ENCODE measurements at places on chromosomes 2 and 18. TPM values are rescaled to one million over a fixed set of nuclear protein-coding genes. Genes with fewer than 3 reads are reported as not detected.
A peak's percentile ranks its signal among the peaks of the same experiment; 100 is the strongest.

DNA sequence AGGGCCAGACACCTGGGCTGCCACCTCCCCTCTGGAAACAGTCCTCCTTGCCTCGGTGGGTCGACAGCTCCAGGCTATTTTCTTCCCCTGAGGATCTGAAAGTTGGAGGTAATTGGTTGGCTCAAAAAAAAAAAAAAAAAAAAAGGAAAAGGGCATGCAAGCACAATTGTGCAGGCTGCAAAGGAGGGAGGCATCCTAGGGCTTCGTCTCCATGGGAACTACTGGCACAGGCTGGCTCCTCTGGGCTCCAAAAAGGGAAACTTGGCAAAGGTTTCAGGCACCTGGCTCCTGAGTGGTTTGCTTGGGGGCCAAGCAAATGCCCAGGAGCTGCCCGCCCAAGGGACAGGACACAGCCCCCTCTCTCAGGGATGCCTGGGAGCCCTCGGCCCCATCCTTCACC, 1.1 kb upstream of the KCNIP3 start:
- DNase-seq: no peak
- no peak overlapping the region for H3K27ac ChIP-seq
- H3K36me3 ChIP-seq: no peaks in the 10 kb centered on the region
- no peaks in the 10 kb centered on the region for H3K4me1 ChIP-seq

DNA sequence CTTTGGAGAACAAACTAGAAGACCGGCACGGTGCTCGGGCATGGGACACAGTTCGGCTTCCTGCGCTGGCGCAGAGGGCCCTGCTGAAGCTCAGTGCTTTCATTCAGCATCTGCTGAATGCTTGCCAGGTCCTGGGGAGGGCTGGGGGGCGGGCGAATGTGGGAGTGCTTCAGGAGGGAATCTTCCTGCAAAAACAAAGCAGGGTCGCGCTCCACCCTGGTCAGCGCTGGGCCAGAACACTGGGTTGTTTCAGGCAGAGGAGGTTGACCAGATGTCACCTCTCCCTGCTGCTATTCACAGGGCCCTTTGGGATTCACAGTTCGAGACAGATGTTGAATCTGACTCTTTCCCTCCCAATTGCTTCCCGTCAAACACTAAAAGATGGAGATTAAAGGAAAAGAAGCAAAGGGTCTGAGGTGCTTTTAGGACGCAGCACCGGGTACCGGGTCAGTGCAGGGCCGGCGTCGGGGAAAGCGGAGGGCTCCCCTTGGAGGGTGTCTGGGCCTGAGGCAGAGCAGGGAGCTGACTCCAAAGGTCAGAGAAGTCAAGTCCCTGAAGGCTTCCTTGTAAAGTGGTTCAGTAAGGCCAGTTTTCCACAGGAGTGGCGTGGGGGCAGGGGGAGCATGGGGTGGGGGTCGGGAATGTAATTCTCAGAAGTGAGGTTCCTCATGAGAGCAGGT, 82.1 kb upstream of the PXDN start:
- no peaks in the 10 kb centered on the region for H3K36me3 ChIP-seq
- H3K27me3 ChIP-seq: no peaks in the 10 kb centered on the region
- H3K27ac ChIP-seq: no peak overlapping the region
- H3K4me1 ChIP-seq: no peaks in the 10 kb centered on the region
- DNase-seq: no peak
- H3K4me3 ChIP-seq: no peak overlapping the region

DNA sequence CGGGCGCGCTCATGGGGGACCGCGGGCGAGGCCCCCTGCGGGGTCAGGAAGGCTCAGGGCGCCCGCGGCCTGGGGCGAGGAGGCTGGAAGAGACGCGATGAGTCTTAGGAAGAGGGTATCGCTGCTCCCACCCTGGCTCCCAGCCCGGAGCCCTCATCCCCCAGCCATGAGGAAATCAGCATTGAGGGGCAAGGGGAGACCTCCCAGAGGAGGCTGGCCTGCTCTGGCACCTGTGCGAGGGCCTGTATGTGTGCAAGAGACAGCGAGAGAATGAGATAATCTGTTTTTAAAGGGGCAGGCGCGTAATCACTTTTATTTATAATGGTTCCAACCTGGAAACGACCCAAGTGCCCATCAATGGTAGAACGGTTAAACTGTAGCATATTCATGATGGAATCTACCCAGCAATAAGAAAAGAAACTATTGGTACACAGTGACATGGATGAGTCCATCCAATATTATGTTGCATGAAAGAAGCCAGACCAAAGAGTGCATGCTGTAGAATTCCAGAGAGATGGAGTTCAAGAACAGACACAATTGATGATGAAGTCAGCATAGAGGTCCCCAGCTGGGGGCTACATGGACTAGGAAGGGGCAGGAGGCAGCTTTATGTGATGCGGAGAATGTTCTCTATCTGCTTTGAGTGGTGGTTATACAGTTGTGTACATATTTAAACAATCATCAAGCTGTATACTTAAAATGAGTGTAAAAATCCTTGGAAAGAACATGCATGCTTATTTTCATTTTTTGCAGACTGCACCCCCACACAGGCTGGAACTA, 14.4 kb downstream of the FBXO41 start:
- H3K4me3 ChIP-seq: peak overlapping the region; percentile 42
- H3K4me1 ChIP-seq: peaks cover 11% of the 10 kb centered on the region
- no peaks in the 10 kb centered on the region for H3K36me3 ChIP-seq
- H3K27me3 ChIP-seq: no peaks in the 10 kb centered on the region

- H3K4me3 ChIP-seq: no peak overlapping the region
- peaks cover 14% of the 10 kb centered on the region for H3K4me1 ChIP-seq
- H3K27me3 ChIP-seq: no peaks in the 10 kb centered on the region
- peaks cover 31% of the 10 kb centered on the region for H3K36me3 ChIP-seq
- no peak for DNase-seq
- H3K27ac ChIP-seq: no peak overlapping the region
Observed at GRCh38 chr18:24095976-24096375, 42.9 kb upstream of the CABYR start.

- H3K4me1 ChIP-seq: no peaks in the 10 kb centered on the region
- H3K4me3 ChIP-seq: no peak overlapping the region
- H3K27ac ChIP-seq: no peak overlapping the region
- no peaks in the 10 kb centered on the region for H3K27me3 ChIP-seq
- DNase-seq: no peak
Observed at GRCh38 chr18:51867767-51868166, 472.2 kb upstream of the DCC start.

GRCh38 chr2:12931186-12931844, 214.6 kb downstream of the TRIB2 start:
- no peak overlapping the region for H3K27ac ChIP-seq
- no peak for DNase-seq
- H3K27me3 ChIP-seq: no peaks in the 10 kb centered on the region

DNA sequence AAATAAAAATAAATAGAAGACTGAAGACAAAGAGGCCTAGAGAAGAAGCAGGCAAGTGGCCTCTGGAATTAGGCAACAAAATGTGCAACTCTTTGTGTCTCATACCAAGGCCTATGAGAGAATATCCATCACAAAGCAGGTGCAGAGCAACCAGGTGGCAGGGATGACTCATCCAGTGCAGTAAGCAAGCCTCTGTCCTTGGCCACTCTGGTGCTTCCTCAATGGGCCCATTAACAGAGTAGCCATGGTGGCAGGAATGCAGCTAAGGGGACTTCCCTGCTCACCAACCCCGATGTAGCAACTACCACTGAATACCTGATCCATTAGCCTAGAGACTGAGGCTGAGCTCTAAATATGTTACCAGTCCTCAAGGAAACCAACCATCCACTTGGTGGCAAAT, 11.0 kb upstream of the EPG5 start:
- no peak overlapping the region for H3K27ac ChIP-seq
- H3K36me3 ChIP-seq: no peaks in the 10 kb centered on the region
- no peak overlapping the region for H3K4me3 ChIP-seq
- H3K27me3 ChIP-seq: no peaks in the 10 kb centered on the region

- no peaks in the 10 kb centered on the region for H3K27me3 ChIP-seq
- H3K36me3 ChIP-seq: no peaks in the 10 kb centered on the region
- DNase-seq: no peak
- no peak overlapping the region for H3K4me3 ChIP-seq
- H3K4me1 ChIP-seq: no peaks in the 10 kb centered on the region
Observed at GRCh38 chr18:10015941-10016819, 102.4 kb downstream of the VAPA start.

DNA sequence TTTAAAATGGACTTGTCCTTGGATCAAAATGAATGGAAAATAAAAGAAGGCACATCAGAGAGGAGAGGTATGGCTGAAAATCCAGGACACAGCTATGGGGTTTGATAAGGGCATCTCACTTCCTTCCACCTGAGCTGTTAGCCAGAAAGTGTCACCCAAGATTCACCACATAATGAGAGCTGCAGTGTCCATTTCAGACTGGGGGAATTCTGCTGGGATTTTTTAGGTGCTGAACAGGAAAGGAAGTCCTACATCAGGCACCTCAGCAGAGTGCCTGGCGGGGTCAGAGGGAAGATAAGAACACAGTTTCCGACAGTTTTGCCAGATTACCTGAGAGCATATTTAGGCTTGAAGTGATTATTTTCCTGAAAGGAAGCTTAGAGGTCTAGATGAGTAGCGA, 187.6 kb upstream of the HNMT start:
- no peaks in the 10 kb centered on the region for H3K27me3 ChIP-seq
- no peaks in the 10 kb centered on the region for H3K36me3 ChIP-seq
- H3K4me1 ChIP-seq: no peaks in the 10 kb centered on the region
- H3K27ac ChIP-seq: no peak overlapping the region
- H3K4me3 ChIP-seq: no peak overlapping the region

- DNase-seq: no peak
- H3K4me1 ChIP-seq: no peaks in the 10 kb centered on the region
- no peaks in the 10 kb centered on the region for H3K36me3 ChIP-seq
- H3K27ac ChIP-seq: no peak overlapping the region
- no peak overlapping the region for H3K4me3 ChIP-seq
- H3K27me3 ChIP-seq: no peaks in the 10 kb centered on the region
Observed at GRCh38 chr2:208103616-208104015, 20.7 kb downstream of the CRYGD start.

GRCh38 chr2:171407030-171407675, 26.6 kb downstream of the METTL8 start:
- DNase-seq: no peak
- H3K27me3 ChIP-seq: no peaks in the 10 kb centered on the region
- H3K27ac ChIP-seq: no peak overlapping the region
- H3K4me1 ChIP-seq: no peaks in the 10 kb centered on the region
- H3K36me3 ChIP-seq: no peaks in the 10 kb centered on the region
- H3K4me3 ChIP-seq: no peak overlapping the region

- H3K36me3 ChIP-seq: no peaks in the 10 kb centered on the region
- no peak overlapping the region for H3K4me3 ChIP-seq
- no peaks in the 10 kb centered on the region for H3K27me3 ChIP-seq
- no peak overlapping the region for H3K27ac ChIP-seq
Observed at GRCh38 chr2:113148606-113149552, 21.5 kb downstream of the IL1RN start.

DNA sequence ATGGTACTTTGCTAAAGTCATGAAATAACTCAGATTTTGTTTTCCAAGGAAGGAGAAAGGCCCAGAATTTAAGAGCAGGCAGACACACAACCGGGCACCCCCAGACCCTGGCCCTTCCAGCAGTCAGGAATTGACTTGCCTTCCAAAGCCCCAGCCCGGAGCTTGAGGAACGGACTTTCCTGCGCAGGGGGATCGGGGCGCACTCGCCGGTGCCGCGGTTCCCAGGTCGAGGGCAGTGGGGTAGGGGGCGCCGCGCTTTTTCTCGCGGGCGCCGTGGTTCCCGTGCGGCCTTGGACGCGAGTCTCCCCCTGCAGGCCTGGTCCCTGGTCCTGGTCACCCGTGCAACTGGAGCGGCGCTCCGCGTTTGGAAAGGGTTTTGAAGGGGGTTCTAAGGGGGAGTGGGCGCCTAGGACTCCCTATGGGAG, 1.2 kb downstream of the ZNF236 start:
- DNase-seq: peak; percentile 49
- peaks cover 27% of the 10 kb centered on the region for H3K4me1 ChIP-seq
- peak overlapping the region; percentile 38 for H3K27ac ChIP-seq
- no peaks in the 10 kb centered on the region for H3K36me3 ChIP-seq
- peak overlapping the region; percentile 65 for H3K4me3 ChIP-seq
- H3K27me3 ChIP-seq: no peaks in the 10 kb centered on the region

Gene DNAH6
- total RNA-seq: 0.51 TPM

Gene FAM228A
- total RNA-seq: not detected

Gene NBAS
- 30.6 TPM for total RNA-seq

Gene ARHGAP28
- not detected for total RNA-seq

Gene DAW1
- not detected for total RNA-seq

Gene DYSF
- 3.6 TPM for total RNA-seq

Gene SPP2
- total RNA-seq: not detected

Gene CDKL4
- 0.13 TPM for total RNA-seq

Gene CFAP221
- total RNA-seq: not detected
